ENCODE measurements at places on chromosomes 7 and 10.

DNA sequence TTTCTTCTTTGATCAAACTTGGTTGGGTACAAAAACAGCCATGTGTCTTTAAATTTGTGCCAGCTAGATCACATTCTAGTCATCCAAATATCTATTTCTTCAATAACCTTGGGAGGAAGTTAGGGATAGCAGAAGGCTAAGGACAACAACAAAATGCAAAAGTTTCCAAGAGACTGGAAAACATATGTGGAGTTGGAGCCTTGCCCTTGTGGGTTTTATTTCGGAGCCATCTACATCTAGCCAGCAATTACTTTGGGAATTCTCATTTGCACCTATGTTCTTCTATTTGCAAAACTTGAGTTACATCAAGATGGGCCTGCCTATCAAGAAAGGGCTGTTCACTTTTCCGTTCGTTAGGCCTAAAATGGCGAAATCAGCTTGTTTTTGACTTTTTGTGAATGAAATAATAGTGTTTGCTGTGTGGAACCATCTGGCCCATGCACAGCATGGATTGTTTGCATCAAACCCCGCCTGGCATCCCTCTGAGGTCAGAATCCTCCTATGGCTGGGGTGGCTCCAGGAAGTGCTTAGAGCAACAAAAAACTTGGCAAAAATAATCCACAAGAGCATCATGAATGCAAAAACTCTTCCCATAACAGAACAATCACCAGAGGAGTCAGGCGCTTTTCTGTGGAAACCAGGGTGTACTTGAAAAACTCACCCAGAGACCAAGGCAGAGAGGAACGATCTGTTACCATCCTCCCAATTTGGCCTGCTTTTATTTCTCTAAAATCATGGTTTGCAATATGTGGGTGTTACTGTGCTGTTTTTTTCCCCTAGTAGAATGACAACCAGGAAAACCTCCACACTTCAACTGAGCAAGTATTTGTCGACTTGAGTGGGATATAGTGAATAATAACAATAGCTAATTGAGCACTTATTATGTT is 36.2 kb upstream of the XPNPEP1 start:
- DNase-seq, result no peak

DNA sequence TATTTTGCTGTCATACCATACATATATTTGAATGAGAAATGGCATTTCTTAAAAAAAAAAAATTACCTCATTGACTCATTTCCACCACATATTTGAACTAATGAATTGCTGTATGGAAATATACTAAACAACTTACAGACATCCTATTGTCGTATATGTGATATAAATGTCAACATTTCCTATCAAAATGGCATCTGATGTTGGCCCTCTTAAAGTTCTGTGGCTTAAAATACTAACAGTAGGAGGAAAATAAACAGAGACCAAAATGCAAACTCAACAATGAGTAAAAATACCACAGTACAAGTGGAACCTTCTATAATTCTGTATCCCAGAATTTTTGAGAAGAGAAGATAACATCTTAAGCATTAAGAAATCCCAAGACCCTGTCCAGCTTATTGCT is 405.6 kb upstream of the GALNT17 start:
- DNase-seq, result no peak

DNA sequence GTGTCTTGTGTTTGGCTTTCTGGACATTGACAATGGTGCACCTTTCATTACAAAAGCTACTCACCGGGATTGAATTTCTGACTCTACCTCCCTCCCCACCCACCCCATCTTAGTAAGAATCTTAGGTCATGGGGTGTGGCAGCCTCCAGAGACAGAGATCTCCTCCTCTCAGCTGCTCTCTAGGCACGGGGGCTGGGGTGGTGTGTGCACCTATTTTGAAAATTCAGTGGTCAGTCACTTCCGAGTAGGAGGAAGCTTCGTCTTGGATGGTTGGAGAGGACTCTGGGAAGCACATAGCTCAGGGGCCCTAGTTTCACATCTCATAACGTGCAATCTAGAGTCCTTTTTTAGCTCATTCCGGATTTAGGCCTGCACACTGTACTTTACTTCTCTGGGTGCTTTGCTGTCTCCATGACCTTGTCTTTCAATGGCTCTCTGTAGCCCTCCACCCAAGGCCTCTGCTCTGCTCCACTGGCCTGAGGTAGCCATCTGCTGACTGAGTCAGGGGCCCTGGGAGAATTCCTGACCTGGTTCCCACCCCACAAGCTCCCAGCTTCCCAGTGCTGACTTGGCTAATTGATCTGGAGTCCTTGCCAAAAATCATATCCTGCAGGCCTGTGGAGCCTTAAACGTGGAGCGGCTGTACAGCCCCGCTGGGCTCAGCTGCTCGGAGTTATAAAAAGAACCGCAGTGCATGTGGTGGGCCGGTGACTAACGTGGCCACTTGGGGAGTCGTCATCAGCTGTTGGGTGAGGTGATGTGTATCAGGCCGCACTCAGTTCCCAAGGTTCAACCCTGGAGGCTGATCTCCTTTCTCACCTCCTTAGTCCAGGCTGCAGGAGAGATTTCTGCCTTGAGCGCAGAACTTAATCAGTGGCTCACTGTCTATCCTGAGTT is 19.3 kb upstream of the ADAMTS14 start:
- no peak for DNase-seq

DNA sequence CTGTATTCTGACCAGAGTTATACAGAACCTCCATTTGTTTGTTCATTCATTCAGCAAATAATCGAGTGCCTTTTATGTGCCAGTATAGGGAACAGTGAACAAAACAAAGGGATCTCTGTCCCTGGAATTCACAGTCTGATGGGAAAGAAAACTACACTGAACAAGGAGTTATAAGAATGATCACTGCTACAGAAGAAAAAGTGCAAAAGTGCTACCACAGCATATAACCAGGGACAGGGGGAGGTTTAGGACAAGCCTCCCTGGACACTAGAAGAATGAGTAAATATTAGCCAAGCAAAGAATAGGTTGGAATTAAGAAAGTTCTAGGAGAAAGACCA is 4.2 kb downstream of the CLDN12 start:
- DNase-seq, result no peak

DNA sequence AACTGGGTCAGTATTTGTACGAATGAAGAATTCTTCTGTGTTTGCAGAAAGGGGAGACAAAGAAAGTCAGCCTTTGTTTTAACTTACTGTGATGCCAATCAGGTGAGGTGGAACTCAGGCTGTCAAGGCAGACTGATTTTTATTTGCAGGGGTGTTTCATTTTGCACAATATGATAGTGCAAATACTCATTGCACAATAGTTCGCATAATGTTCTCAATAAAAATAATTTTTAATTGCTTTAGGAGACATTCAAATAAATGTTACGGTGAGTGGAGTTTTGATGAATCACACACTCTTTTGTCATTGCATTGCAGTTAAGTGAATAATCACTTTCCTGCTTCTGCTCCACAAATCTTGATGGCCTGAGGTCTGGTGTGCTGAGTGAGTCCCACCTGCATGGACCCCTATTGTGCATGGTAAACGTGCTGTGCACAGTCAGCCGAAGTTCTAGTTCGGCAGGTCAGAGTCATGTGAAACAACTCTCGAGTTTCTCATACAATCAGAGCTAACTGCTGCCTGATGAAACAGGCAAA is 141.3 kb upstream of the FZD8 start:
- DNase-seq, result no peak
